ENCODE measurements at places on chromosomes 5 and 9.

DNA sequence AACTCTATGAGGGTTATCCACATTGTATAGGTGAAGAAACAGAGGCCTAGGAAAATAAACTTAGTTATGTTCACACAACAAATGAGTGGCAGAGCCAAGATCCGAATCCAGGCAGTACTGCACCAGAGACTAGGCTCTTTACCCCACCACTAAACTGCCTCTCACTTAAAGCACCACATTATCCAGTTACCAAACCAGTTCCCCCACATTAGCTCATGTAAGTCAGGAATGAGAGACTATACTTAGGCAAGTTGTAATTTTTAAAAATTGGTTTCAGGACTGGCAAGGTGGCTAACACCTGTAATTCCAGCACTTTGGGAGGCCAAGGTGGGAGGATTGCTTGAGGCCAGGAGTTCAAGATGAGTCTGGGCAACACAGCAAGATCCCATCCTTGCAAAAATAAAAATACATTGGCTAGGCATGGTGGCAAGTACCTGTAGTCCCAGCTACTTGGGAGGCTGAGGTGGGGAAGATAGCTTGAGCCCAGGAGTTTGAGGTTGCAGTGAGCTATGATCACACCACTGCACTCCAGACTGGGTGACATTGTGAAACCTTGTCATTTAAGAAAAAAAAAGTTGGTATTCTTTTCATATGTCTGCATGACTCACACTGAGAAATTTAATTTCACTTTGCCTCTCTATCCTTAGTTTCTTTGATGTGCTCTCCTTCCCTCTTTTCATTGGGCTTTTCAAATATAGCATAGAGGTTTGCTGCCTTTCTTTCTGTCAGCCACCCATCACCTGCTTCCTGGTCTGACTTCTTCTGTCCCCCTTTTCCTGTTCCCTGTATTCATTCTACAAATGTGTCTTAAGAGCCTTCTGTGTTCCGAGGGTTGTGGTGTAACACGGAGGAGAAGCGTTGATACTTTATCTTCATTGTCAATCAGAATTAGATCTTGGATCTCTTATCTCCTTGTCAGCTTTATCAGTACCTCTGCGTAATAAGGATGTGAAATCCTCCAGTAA is 64.7 kb downstream of the ERMP1 start:
- DNase-seq = no peak

- DNase-seq = no peak
Measured at GRCh38 chr5:149271716-149272563, at the start of gene AFAP1L1. Gene AFAP1L1, plus strand, starts transcription at chr5:149271859. Its CDS starts 110 bp downstream, at chr5:149271969.

- DNase-seq = no peak
Measured at GRCh38 chr9:7186175-7186574, 428.4 kb downstream of the KDM4C start.

DNA sequence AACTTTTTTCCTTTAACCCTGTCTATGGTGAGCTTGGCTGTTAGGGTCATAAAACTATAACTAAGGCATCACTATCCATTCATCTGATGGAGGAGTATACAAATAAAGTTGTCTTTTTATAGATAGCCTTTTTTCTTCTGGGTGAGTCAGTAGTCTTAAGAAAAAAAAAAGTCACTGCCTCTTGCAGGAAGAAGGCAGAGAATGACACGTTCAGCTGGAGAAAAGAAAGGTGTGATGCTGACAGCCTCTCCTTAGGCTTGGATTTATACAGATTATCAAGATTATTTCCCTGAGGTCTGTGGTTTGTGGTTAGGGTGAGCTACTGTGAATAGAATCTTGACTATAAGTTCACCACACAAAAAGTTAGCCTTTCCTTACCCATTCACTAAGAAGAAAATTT is 23.0 kb downstream of the EPB41L4B start:
- DNase-seq = no peak

GRCh38 chr9:75186767-75187380 is 98.6 kb downstream of the OSTF1 start:
- no peak for DNase-seq

GRCh38 chr9:20441711-20442423 is 180.4 kb downstream of the MLLT3 start:
- DNase-seq = no peak

GRCh38 chr5:142486581-142486980 is 161.8 kb upstream of the SPRY4 start:
- DNase-seq = no peak

DNA sequence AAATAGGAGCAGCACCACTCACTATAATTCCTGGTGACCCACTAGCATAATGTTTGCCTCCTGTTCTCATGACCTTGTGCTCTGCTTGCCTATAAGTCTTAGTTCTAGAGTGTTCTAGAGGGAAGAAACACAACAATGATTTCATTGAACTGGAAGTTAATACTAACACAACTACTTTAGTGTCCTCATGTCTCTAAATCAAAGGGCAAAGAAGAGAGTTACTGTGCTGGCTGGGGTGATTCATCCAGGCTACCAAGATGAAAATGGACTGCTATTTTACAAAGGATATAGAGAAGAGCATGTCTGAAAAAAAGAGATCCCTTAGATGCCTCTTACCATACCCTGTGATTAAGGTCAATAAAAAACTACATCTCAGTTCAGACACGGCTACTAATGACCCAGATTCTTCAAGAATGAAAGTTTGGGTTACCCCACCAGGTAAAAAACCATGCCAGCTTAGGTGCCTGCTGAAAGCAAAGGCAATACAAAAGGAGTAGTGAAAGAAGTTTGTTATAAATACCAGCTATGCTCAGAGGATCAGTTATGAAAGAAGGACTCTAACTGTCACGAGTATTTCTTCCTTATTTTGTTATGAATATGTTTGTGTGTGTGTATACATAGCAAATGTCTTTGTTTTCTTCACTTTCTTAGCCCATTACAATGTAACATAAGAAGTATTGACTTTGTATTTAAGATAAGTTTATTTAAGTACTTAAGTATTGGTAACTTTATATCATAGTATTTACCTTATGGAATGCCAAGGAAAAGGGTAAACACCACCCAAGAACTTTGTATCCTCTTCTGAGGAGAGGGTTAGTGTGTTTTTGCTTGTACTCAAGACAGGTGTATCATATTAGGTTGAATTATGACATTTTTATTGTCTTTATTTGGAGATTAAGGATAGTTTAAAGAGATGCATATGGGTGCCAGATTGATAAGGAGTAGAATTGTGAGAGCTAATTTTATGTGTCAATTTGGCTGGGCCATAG is 314.1 kb upstream of the PTGER4 start:
- no peak for DNase-seq

DNA sequence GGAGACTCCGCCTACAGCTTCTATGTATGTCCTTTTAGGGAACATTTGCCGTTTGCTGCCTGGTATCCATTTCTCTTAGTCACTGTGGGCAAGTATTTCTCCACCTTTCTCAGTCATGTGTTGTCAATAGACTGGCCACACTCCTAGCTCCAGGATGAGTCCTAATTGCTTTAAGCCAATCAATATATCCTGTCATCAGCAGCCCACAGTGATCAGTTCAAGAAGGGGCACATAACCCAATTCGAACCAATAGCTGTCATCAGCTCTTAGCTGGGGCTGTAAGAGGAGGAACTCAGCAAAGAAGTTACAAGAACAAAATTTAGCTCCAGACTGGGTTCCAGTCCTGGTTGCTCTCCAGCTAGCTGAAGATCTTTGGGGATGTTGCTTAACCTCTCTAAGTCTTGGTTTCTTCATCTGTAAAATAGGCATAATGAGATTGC is 70.7 kb upstream of the MAN2A1 start:
- DNase-seq = no peak

GRCh38 chr9:120191141-120191540 is 388.8 kb downstream of the CDK5RAP2 start:
- no peak for DNase-seq

GRCh38 chr5:18761801-18762200 is 1127.5 kb downstream of the TAF11L14 start:
- no peak for DNase-seq

DNA sequence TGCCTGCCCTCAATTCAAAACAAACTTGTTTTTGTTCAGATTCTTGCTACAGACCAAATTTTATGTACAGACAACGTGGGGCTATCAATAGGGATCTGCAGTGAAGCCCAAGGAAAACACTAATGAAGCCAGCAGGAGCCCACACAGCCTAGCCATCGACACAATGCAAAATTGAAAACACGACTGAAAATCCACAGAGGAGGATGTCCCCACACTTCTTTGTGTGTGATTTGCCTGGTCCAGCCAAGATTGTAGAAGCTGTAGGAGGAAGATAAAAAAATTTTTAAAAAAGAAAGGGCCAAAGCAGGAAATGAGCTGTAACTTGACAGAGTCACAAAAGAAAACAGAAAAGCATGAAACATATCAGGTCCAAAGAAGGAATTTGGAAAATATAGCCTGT is 34.8 kb downstream of the HTR4 start:
- DNase-seq = no peak

GRCh38 chr9:95027914-95028852 is 289.3 kb downstream of the FANCC start:
- no peak for DNase-seq

- DNase-seq = no peak
Measured at GRCh38 chr5:147629196-147629595, 119.3 kb upstream of the DPYSL3 start.

DNA sequence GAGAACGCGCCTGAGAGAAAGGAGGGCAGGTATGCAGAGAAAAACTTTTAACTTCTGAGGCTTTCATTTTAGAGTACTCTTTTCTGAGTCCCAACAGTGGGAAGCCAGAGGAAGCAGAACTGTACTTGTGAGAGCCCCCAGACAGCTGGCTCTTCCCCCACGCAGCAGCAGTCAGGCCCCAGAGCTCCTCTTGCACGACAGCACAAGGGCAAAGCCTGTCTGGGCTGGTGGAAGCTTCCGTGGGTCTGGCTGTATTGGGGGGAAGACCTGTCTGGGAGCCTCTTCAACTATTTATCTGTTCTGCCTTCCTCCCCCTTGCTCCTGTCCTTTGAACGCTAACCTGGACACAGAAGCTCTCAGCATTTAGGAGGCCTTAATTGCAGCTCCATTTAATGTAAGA is 68.2 kb downstream of the THBS4 start:
- DNase-seq = no peak

GRCh38 chr9:105693435-105694189 is 729 bp upstream of the TMEM38B start:
- no peak for DNase-seq

DNA sequence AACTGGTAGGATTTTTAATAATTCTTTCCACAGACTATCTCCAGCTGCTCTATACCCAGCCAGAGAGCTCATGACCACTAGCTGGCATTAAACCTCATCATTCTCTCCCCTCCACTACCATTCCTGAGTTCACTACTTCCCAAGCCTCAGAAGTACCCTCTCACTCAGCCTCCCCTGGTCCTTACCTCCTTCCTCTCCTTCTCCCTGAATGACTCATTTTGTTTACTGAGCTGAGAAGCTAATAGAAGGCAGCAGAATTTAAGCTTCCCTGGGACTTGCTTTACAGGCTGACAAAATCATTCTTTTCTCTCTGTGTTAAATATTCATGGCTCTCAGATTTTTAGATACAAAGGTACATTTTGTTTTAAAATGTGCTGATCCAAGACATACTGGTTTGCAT is 305.4 kb downstream of the TLR4 start:
- no peak for DNase-seq

GRCh38 chr9:90801973-90802322 is 329 bp downstream of the SYK start:
- no peak for DNase-seq

- no peak for DNase-seq
Measured at GRCh38 chr5:160478163-160478562, 56.5 kb downstream of the PTTG1 start.

DNA sequence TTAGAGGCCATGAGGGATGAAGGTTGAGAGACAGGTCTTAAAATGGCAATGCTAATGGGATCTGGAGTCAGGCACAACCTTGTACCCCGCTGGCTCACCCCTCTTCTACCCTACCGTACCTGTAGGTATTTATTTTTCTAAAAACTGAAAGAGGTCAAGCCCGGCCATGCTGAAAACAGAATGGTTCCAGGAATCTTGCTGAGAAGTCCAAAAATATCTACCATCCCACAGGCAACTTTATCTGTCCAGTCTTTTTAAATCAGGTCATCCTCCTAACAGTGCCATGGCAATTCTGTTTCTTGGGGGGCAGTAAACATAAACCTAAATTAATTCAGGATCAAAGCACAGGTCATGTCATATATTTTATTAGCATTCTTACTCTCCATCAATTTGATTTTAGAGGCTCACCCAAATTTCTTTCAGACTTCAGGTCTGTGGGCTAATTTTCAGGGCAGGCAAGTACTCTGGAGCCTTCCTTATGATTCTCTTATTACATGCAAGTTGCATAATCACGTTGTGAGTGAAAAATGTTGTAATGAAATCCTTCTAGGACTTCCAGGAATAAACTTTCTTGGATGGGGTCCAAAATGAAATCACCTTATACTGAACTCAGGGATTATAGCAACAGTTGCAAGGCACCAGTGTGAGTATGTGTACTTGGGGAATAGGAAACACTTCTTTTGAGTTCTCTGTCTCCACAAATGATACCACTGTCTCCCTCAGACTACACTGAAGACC is 102.7 kb upstream of the NREP start:
- no peak for DNase-seq

DNA sequence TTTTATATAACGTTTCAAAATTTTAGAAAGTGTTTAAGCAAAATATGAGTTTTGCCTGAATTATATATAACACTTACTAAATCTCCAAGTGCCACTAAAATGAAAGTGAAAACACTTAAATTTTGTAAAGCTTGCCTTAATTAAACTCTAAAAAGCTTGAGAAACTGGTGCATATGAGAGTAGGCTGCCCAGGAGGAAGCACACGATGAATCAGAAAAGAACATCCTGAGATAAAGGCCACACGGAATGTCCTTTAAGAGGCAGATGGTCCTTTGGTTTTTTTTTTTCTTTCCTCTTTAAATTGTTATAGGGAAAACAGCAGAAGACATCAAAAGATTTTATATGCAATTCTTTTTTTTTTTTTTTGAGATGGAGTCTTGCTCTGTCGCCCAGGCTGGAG is 60.3 kb downstream of the HABP4 start:
- DNase-seq = no peak

DNA sequence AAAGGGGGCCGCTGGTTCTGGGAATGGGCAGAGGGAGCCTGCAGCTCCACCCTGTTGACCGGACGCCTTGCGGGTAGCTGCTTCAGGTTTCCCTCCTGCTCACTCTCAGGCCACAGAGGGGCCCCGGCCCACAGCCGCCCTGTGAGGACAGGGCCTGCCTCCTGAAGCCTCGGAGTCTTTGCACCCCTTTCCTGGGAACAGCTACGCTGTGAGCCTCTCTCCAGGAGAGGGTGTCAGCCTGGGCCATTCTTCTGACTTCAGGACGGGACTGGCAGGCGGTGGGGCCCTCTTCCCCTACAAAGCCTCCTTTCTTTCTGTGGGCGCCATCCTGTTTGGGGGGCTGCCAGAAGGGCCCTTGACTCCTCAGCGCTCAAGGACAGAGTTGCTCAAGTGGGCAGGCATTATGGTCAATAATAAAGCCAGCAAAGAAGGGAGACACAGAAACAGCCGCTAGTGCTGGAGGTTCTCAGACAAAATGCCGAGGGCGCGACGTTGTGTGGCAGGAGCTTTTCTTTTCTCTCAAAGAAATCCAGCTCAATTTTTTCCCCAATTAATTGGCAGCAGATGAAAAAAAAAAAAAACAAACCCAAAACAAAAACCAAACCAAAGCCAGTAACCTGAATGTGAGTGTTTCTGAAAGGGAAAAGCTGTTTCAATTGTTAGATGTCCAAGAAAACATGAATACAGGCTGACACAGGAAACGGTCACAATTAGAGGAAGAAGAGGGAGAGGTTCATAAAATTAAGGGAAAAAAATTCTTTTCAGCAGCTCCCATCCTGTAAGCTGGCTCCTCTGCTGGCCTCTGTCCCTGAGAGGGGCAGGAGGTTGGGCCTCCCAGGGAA is 12.8 kb upstream of the SLC25A51 start:
- no peak for DNase-seq
